NCI-H774 (cell line): ENCODE measurements at places on chromosomes 2 and 18.

- DNase-seq: no peak
Measured at GRCh38 chr18:11053293-11053692, 96.1 kb downstream of the PIEZO2 start.

- no peak for DNase-seq
Measured at GRCh38 chr2:224432003-224432579, 30.2 kb upstream of the FAM124B start.

DNA sequence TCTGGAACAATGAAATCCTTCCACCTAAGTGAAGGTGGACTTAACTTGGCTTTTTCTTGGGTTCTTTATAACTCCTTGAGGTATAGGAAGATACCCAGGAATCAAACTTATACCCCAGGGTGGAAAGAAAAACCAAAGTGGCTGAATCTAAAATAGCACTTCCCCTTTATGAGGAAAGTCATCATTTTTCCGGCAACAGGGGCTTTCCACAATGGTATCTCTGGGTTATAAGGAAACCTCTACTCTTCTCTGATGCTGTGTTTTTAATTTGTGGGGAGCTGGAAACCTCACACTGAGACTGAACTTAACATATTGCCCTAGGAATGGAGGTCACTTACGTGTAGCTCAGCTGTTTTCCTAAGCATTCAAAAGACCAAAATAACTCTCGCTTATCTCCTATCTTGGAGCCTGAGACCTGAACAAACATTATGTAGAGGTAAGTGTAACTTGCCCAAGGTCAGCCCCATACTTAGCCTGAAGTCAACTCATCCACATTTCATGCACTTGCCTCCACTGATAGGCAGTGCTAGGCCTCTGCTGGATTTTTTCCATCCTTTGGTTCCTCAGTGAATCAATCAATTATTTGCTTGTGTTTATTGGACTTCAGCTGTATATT is 117.9 kb downstream of the SETBP1 start:
- no peak for DNase-seq

- DNase-seq: no peak
Measured at GRCh38 chr2:48929571-48930301, 174.2 kb upstream of the LHCGR start.

DNA sequence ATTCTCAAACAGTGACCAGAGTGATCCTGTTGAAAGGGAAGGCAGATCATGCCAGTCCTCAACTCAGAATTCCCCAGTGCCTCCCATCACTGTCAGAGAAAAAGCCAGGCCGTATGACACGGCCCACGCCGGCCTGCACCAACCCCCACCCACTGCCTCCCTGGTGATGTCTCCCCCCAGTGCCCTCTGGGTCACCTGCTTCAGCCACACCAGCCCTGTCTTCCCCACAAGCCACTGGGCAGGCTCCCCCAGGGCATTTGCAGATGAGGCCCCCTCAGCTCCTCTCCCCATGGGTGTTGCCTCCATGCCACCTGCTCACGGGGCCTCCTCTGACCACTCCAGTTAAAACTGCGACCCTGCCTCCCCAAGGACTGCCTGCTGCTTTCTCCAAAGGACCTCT is 169.8 kb downstream of the SH3RF3 start:
- DNase-seq: no peak

GRCh38 chr2:132439703-132440398 is 23.2 kb downstream of the GPR39 start:
- DNase-seq: no peak

DNA sequence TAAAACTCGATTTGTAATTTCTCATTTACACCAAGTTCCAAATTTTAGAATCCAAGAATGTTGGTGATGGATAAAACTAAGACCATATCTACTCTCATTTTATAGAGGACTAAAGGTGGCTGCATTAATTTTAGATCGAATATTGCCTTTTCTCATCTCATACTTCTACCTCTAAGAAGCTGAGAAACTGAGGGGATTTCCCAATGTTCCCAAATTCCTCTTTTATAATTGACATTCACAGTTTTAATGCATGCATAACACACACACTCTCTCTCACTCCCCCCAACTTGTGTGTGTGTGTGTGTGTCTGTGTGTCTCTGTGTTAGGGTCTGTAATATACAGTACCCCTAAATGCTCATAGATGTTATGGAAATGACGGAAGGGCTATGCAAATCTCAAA is 328.8 kb upstream of the SLC14A2 start:
- DNase-seq: no peak

DNA sequence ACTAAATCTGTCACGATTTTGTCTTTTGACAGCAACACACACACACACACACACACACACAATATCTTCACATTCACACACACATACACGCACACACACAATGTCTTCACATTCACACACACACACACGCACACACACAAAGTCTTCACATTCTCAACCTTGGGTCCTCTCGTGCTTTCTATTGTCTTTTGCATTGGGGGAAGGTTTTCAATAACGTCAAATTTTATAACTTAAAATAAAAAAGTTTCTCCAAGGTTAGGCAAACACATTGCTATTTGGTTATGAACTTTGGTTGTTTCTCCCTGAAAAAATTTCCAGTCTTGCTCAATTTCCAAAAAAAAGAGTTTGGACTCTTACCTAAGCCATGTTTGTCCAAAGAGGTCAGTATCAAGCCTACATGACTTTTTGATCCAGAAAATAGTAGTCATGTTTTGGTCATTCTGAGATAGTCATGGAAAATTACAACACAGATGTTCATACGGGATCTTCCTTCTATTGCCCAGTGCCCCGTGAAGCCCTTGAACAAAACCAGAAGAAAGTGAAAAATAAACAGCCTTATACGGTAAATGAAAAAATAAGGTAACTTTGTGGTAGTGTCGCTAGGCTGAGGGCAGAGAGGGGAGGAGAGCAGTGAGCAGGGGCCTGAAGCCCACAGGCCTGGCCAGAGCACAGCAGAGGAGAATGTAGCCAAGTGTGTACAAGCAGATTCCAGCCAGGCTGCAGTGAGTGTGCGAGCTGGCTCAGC is 542.8 kb upstream of the ID2 start:
- DNase-seq: no peak

- DNase-seq: peak; percentile 45
Measured at GRCh38 chr2:36423172-36423571, 67.6 kb downstream of the CRIM1 start.

- DNase-seq: no peak
Measured at GRCh38 chr2:15242936-15243461, 318.1 kb downstream of the NBAS start.

DNA sequence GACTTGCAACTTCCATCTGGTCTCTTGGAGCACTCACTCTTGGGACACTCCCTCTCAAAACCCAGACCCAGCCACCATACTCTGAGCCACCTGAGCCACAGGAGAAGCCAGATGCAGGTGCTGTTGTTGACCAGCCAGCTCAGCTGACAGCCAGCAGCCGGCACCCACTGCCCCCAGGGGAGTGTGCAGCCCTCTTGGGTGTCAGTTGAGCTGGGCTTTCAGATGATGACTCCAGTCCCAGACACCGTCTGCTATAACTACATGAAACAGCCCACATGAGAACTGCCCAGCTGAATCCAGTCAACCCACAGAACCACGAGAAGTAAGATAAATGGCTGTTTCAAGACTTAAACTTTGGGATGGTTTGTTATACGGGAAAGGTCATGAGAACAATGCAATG is 10.7 kb upstream of the IGFBP2 start:
- DNase-seq: no peak

DNA sequence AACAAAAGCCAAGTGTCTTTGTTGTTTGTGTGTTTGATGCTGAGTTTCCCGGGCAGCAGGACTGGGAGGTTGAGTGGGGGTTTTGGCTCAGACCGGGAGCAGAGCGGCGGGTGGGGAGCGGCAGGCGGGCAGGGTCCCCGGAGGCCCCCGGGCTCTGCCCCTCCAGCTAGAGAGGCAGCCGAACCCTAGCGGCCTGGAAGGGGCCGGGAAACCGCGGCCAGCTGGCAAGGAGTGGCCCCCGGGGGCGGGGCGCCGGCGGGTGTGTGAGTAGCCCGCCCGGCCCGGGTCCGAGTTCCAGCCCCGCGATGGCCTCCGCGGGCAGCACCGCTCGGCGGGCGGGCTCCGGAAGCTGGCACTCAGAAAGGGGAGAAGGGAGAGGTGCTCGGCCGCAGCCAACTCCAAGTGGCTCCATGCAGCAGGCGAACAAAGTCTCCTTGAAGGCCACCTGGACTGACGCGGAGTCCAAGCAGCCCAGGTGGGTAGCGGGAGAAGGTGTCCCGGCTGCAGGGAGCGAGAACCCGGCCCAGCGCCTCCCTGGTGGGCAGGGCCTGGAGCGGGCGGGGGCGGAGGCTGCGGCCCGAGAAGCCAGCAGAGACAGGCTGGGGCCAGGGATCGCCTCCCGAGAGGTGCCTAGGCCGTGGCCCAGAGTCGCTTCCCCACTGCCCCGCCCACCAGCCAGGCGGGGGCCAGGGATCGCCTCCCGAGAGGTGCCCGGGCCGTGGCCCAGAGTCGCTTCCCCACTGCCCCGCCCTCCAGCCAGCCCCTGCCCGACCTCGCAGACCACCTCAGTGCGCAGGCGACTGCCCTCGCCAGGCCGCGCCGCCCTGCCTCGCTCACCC is at the start of gene ANKRD53:
ANKRD53 (plus strand) TSS at position 290 of the 839 bp plus-strand sequence; CDS start at position 306, 16 bp downstream.
- DNase-seq: peak; percentile 18

DNA sequence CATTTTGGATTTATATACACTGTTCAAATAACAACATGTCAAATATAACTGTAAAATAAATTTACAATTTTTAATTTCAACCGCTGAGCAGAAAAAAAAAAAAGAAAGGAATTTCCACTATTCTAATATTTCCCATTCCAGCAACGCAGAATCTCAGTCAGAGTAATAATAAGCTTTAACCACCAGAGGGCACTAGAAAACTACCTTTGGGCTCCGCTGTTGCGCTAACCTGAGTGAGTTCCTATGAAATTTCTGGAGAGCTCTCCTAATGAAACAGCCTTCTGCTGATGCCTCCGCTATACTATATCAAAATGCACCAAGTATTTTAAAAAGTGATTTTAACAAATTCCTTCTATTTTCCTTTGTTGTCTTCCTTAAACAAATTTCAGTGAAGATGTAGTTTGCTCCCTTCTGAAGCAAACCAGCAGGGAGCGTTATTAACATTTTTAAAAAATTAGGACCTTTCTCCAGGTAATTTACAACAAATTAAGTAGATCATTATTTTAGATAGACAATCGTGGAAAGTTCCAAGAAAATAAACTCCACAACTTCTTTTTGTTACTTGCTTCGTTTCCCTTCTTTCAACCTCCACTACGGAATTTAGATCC is 23.0 kb downstream of the ERMN start:
- DNase-seq: peak; percentile 40

DNA sequence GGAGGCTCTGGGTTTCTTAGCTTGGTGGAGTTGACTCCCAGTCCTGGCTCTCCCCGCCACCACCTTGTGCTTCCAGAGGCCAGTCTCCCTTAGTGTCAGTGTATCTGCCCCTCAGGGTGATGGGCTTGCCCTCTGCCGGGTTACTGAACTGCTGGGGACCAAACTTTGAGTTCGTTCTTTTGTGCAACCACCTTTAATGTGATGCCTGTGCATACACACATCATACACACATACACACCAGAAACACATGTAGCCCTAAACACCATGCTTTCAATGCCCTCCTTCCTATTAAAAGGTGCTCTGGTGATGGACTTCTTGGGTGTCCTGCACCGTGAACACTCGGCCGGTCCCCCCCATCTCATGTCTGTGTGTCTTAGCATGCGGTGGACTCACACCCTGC is 315.1 kb upstream of the EPAS1 start:
- DNase-seq: no peak

- DNase-seq: no peak
Measured at GRCh38 chr2:74991977-74992376, 33.5 kb downstream of the POLE4 start.

DNA sequence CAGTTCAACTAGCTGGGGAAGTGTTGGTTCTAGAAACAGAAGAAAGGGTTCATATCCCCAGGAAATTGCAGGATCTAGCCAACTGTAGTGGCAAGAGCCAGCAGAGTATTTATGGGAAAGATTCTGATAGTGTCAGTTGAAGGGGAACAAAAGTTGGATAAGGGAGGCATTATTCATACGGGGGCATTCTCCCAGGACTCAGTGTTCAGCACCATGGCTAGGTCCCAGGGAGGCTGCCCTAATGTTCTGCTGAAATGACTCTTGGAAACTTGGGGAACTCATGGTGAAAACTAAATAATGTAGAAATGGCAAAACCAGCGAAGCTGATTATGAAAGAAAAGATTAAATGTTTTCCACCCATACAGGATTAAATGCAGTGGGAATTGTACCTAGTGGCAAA is 543.7 kb downstream of the TRIB2 start:
- no peak for DNase-seq
